Astrocyte of the spinal cord (primary cell): ENCODE measurements at places on chromosomes 2 and 18.

GRCh38 chr2:50535256-50535655, 496.7 kb downstream of the NRXN1 start:
- DNase-seq, result no peak

DNA sequence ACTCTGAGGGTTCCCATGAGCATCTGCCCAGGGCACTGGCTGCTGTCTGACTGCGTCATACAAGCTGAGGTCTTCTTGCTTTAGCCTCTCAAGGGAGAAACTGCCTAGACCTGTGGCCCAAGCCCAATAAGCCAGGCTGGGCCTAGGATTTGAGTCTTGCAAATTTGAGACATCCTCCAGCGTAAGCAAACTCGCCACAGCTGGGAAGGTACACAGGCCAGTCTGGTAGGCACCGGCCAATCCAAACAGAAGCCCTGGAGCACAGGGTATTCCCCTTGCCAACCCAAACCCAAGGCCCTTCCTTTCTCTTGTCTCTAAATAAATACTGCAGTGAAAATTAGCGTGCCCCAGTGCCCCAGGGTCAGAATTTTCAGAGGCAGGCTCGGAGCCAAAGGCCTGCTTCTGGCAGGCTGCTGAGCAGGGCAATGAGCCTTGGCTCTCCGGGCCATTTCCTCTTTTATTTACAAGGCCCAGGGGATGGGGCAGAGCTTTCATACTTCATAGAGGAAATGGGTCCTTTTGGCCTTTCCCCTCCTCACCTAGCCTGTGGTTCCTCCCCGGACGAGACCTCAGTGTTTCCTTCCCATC, 33.3 kb downstream of the POLR1A start:
- DNase-seq, result peak; percentile 66

- DNase-seq, result no peak
Measured at GRCh38 chr2:175574069-175574468, 392.6 kb upstream of the ATP5MC3 start.

- DNase-seq, result no peak
Measured at GRCh38 chr2:85550486-85550885, 10.8 kb downstream of the GGCX start.
